ENCODE measurements at places on chromosomes 12 and 14.
A peak's percentile ranks its signal among the peaks of the same experiment; 100 is the strongest.

GRCh38 chr14:38991299-38991698, 111.7 kb downstream of the SEC23A start:
- DNase-seq: no peak

GRCh38 chr14:76923431-76924370, 97.5 kb downstream of the LRRC74A start:
- no peak for DNase-seq

- no peak for DNase-seq
These were observed 116.2 kb upstream of the ARID2 start for GRCh38 chr12:45613296-45613695.

DNA sequence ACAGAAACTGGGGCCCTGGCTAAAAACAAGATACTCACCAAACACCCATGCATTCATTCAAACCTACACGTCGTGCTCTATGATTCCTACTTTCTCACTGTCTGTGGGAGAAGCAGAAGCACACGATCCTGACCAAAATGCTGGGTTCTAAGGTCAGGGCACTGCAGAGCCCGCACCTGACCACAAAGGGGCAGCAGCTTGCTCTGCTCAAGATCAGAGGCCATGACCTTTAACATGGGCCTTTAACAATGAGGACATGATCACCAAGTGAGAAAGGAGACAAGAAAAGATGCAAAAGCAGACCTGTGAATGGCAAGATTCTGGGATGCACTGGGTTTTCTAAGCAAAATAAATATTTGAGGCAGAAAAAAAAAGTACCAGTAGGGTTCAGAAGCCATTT, 40.1 kb upstream of the VPS33A start:
- no peak for DNase-seq

- DNase-seq: peak; percentile 99
These were observed 85.4 kb downstream of the PTCSC3 start for GRCh38 chr14:36091096-36091495.

DNA sequence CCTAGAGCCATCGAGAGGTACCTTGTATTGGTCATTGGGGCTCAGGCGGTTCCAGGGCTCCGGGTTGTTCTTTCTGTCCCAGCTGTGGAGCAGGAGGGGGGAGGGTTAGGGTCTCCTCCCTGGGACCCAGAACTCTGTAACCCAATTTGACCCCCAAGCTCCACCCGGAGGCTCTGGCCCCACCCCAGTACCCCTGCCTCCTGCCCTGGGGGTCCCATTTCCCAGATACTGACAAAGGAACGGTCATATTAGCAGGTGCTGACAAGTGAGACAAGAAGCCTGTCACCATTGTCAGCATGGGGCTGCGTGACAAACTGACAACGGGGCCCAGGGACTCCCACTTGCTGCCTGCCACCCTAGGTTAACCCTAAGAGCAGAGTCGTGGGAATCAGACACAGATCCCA, 6.2 kb downstream of the SHMT2 start:
- no peak for DNase-seq

DNA sequence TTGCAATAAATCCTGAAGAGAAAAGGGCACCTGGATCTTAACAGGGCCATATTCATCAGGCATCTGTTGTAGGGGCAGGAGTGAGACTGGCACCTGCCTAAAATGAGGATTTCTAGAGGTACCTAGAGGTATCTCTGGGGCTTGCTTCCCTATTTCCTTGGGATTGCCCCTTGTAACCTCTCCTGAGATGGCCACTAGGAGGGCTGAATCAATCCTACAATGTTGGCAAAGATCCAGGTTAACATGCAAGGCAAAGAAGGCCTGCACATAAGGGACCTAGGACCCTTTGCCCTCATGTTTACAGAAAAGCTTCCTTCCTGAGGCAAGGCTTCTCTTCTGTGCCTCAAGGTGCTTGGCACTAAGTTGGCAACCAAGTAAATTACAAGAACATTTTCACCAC, 25.8 kb upstream of the CLEC4E start:
- no peak for DNase-seq

GRCh38 chr14:63378444-63378843, 59.7 kb upstream of the GPHB5 start:
- no peak for DNase-seq

DNA sequence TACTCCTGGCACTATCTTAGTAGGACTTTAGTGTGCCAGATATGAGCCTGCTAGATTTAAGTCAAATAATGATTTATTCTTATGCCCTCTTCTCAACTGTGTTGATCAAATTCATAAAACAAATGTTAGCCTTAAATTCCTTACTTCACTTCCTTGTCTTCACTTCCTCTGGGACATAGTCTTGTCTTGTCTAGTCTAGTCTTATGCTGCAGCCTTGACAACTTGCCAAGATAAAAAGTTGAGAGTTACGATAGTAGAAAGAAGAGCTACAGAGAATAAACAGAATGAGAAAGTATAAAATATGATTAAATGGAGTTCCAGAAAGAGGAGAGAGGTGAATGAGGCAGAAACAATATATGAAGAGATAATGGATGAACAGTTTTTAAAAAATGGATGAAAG, 378.1 kb downstream of the DAD1 start:
- no peak for DNase-seq

DNA sequence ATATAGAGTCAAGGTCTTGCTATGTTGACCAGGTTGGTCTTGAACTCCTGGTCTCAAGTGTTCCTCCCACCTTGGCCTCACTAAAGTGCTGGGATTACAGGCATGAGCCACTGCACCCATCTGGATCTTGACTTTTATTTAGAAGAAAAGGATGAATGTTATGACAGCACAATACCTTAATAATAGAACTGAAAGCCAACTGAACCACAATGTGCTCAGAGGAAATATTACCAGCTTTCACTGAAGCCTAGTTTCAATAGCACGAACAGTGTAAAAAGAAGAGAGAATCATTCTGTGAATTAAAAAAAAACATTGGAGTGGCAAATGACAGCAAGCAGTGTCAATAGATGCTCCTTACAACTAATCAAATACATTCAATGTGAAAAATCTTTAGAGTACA, 239.2 kb upstream of the RMST start:
- no peak for DNase-seq

- peak; percentile 74 for DNase-seq
These were observed 2.7 kb downstream of the KITLG start for GRCh38 chr12:88577537-88577936.

- DNase-seq: peak; percentile 60
These were observed 723.4 kb upstream of the MDGA2 start for GRCh38 chr14:48398675-48399282.

GRCh38 chr12:45634273-45634917, 95.1 kb upstream of the ARID2 start:
- DNase-seq: no peak

DNA sequence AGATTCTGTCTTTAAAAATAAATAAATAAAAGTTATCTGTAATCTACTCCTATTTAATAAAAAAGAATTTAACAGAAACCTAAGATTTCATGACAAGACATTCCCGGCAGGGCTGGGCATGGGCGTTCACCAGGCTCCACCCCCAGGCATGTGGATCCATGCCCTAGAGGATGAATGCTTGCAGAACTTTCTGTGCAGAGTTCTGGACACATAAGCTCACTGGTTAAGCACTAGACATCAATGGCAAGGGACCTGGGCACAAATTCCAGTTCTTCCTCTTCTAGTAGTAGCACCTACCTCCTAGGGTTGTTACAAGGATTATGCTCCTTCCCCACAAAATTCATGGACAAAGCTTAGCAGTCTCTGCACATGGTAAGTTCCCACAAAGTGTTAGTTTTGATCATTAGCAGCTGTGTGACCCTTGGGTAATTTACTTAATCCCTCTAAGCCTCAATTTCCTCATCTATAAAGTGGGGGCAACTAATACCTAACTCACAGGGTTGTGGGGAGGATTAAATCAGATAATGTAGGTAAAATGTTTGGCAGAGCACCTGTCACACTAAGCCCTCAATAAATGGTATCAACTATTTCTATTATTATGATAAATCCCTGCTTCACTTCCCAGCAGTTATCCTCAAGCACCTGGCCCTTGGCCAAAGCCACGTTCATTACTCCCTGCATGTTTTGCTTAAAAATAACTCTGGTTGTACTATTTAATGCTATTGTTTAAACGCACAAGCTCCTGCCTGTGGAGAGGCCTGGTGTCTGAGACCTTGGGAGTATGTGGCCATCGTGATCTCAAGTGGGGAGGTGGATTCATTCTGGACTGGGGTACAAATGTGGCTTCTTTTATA, 9.8 kb downstream of the GALNT6 start:
- DNase-seq: no peak

DNA sequence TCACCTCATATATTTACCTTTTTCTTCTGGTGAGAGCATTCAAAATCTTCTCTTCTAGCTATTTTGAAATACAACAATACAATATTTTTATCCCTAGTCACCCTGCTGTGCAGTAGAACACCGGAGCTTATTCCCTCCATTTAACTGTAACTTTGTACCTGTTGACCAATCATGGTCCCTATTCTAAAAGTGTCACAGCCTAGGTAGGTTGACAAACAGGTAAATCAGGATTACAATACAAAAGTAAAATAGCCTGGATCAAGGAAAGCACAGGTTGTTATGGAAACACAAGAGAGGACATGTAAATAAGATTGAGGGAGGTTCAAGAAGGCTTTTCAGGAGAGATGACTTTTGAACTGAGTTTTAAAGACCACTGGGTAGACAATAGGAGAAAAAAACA, 670.9 kb downstream of the DIO2 start:
- no peak for DNase-seq

DNA sequence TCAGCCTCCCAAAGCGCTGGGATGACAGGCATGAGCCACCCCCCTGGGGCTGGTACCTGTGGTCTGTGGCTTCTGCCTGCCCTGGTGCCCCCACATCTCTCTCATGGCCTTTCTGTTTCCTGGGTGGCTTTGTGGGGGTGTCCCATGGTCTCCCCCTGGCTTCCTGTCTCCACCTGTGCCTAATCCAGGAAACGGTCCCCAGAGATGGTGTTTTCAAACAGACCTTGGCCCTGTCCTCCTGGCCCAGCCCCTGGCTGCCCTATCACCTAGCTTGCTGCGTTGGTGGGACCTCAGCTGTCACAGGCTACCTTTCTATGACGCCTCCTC, 18.1 kb downstream of the MEG3 start:
- DNase-seq: no peak

DNA sequence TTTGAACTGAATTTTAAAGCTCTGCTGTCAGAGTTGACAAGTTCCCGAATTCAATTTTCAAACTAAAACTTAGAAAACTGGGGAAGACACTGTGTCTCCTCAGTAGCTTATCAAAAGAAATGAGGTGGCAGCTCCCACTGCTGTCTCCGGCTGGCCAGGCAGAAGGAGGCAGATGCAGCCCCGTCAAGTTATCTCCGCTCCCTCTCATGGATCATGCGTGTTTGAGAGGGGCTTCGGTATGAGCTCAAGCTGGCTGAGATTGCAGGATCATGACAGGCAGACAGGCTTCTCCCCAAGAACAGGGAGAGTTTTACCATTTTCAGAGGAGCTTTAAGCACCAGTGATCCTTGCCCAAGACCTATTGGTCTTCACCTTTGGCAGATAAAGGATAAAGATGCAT, 88.8 kb downstream of the NEDD1 start:
- no peak for DNase-seq

DNA sequence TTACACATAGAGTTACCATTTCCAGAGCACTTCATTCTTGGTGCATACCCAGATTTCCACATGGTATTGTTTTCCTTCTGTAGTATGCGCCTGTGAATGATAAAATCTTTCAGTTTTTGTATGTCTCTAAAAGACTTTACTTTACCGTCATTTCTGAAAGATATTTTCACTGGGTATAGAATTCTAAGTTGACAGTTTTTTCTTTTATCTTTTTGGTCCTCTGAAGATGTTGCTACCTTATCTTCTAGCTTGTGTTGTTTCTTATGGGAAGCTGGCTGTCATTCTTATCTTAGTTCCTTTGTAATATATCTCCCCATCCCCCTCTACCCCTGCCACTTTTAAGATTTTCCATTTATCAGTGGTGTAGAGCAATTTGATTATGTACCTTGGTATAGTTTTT, 36.7 kb downstream of the PRMT8 start:
- DNase-seq: no peak

GRCh38 chr12:10372559-10372958, 17.3 kb downstream of the KLRK1 start:
- DNase-seq: no peak

DNA sequence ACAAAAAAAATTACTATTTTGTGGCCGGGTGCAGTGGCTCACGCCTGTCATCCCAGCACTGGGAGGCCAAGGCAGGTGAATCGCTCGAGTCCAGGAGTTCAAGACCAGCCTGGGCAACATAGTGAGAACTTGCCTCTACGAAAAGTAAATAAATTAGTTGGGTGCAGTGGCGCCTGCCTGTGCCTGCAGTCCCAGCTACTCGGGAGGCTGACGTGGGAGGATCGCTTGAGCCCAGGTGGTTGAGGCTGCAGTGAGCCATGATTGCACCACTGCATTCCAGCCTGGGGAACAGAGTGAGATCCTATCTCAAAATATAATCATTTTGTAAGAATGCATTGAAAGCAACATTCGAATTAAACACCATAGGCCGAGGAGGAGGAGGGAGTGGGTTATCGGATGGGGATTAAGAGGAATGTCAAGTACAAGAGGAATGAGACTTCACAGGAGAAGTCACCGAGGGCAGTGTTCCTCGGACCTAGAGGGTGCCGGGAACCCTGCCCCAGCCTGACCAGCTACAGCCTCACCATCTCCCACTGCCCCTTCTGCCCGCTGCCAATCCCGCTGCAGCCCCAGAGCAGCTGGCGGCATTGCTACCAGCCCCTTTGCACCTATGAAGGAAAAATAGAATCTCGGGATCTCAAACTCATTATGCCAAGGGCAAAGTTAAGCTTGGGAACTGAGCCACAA, 32.6 kb upstream of the AACS start:
- DNase-seq: no peak

- DNase-seq: peak; percentile 64
These were observed 82.0 kb downstream of the ETV6 start for GRCh38 chr12:11731455-11731854.

Measured in kidney tubule cell (primary cell).